ENCODE measurements at places on chromosomes 5 and 9.

DNA sequence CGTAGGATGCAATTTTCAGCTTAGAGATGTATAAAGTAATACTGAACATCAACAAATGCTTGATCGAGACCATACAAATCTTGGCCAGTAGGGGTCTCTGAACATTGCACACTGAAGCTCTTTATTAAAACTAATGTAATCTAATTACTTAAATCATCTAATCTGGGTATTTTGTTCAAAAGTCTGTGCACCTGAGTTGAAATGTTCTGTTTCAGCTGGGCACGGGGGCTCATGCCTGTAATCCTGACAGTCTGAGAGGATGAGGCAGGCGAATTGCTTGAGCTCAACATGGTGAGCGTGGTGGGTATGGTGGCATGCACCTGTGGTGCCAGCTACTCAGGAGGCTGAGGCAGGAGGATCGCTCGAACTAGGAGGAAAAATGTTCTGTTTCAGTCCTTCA lies 41.0 kb downstream of the ESM1 start:
- DNase-seq: no peak

GRCh38 chr9:132144708-132145365 lies 17.0 kb upstream of the NTNG2 start:
- DNase-seq: no peak

DNA sequence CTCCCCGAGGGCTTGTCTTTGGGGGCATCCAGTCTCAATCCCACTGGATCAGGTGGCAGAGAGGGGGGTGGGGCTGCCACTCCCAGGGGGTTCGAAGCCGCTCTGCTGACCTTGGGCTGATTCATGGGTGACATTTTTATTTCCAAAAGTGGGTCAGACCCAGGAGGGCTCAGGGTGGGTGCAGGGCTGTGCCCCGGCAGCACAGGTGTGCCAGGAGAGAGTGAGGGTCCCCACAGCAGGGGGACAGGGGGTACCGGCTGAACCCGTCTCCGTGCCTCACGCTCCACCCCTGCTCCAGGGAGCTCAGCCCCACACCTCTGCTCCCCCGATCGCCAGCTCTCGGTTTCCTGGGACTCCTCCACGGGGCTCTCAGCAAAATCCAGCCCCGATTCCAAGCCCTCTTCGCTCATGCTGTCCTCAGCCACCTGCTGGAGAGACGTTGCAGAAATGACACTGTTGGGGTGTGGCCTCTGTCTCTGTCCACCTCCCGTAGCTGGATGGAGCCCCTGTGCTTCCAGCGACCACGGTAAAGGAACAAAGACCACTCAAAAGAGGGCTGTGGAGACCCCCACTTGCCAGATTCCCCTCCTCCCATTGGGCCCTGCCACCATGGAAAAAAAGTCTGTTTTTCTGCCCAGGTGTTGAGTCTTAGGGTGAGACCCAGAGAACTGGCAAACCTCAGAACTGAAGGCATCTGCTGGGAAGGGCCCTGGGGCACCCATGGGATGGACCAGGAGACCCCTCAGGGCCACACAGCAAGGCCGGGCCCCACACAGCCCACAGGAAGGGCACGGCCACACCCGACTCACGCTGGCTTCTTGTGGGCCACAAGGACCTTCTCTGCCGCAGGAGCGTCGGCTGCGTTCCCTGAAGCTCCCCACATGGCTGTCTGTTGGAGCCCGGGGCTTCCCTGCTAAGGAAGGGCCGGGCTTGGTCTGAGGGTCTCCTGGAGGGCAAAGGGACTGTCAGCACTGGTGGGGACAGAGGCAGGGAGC lies 10.6 kb upstream of the QSOX2 start:
- DNase-seq: peak; percentile 26

GRCh38 chr5:18285257-18285656 lies 651.0 kb downstream of the TAF11L14 start:
- DNase-seq: no peak

DNA sequence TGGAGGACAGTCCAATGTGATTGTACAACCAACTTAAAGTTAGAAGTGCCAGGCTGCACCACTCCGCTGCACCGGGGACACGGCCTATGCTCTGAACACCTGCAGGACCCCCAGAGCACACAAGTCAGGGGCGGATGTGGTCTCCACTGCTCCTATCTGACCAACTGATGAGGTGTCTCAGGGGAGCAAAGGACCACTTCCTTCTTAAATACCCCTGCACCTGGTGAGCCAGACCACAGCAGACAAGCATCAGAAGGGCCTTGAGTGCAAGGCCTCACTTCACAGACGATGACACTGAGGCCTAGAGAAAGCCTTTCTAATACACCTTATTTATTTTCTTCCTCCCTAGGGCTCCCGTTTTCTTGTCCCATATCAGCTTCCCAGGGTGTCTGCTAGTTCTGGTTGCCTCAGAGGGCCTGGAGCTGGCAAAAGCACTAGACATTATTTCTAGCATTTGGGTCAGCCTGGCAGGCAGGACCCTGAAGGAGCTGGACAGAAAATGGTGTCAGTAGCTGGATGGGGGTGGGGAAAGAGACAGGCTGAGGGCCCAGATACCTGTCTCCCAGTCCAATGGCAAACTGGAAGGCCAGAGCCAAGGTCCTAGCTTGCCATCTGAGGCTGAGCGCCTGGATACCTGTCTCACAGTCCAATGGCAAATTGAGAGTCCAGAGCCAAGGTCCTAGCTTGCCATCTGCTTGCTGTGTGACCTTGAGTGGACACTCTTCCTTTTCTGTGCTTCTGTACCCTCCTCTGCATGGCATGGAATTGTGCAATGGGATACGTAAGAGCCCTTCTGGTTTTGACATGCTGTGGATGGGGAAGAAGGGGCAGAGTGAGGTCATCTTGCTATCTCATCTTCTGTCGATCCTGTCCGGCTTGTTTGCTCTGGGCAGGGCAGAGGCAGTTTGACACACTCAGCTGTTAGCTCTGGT lies 9.0 kb downstream of the CCDC69 start:
- DNase-seq: no peak

GRCh38 chr9:85276741-85277140 lies 465.0 kb downstream of the AGTPBP1 start:
- DNase-seq: no peak

DNA sequence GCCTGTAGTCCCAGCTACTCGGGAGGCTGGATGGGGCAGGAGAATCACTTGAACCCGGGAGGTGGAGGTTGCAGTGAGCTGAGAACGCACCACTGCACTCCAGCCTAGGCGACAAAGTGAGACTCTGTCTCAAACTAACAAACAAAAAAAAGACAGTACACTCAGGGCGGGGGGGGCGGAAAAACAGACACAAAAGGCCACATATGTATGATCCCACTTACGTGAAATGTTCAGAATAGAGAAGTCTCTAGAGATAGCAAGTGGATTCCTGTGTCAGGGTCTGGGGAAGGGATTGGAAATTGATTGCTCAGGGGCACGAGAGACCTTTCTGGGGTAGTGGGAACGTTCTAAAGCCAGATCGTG lies 9.0 kb upstream of the LCN1 start:
- DNase-seq: no peak

DNA sequence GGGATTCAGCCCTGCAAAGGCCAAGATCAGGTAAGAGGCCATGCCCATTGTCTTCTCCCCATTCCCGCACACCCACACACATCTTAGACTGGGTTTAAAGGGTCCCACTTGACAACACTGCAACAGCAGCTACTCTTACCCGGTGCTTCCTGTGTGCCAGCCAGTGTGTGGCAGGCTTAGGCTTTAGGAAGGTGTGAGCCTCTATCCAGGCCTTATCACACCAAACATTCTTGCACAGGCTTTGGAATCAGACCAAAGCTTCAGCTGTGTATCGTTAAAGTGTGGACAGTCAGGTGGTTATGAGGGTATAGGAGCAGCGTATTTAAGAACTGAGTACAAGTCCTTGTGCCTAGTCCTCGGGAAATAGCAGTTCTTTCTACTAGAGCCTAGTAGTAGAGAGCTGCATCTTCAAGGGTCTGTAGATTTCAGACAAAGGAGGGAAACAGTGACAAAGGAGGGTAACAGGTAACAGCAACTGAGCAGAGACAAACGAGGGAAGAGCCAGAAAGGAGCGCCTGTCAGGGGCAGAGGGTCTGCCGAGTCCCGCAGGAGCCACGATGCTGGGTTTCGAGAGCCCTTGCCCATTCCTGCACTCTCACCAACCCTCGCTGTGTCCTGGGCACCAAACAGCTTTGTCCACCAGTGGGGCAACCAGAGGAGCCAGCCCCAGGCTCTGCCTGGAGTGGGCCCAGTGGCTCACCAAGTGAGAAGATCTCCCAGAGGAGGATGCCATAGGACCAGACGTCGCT lies 30.9 kb downstream of the CSF1R start:
- DNase-seq: no peak

DNA sequence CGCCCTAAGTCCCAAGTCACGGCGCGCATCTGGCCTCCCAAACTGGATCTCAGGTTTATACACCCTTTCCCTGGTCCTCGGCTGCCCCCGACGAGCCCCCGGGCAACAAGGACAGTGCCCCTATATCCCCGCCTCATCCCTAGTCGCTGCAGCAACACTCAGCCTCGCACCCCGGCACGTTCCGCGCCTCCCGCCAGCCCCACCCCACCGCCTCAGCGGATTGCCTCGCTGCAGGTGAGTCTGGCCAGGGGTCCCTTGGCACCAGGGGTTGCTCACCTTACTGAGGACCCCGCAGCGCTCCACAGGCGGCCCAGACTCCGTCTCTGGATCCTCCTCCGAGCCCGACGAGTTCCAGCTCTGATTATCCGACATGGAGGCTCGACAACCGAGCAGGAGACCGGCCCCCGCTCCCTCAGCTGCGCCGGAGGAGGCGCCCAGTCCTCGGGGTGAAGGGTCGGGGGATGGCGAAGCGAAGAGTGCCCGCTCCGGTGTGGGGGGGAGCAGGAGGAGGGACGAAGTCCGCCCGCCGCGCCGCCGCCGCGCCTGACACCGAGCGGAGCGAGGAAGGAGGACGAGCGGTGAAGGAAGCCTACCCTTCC lies 494 bp downstream of the CERT1 start:
- peak; percentile 31 for DNase-seq

DNA sequence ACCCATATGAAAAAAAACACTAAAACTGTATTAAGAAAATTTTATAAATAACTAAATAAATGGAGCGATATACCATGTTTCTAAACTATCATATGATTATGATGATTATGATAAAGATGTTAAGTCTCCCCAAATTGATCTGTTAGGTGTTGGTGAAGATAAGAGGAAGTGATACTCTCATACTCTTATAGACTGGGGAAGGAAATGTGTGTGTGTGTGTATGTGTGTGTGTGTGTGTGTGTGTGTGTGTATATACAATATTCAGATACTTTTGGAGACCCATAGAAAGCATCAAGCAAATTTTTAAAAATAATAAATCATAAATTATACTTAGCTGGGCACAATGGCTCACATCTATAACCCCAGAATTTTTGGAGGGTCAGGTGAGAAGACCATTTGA lies 62.9 kb downstream of the TMEM232 start:
- DNase-seq: no peak

- no peak for DNase-seq
Observed at GRCh38 chr5:34806532-34806931, 32.4 kb upstream of the TTC23L start.

DNA sequence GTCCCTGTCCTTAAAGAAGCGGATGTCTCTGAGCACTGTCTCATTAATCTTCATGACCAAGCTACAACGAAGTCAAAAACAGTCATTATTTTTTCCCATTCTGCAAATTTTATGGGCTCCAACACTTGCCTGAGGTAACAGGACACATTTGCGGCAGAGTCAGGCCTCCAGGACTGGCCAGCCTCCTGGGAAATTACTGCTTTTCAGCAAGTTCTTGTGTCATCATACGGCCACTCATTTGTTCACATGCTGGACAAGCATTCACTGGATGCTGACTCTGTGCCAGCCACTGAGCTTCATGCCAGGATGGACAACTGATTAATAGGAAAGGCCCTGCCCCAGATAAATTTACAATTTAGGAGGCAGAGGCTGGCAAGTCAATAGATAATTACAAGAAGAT lies 305.7 kb downstream of the ACTL7B start:
- DNase-seq: no peak

DNA sequence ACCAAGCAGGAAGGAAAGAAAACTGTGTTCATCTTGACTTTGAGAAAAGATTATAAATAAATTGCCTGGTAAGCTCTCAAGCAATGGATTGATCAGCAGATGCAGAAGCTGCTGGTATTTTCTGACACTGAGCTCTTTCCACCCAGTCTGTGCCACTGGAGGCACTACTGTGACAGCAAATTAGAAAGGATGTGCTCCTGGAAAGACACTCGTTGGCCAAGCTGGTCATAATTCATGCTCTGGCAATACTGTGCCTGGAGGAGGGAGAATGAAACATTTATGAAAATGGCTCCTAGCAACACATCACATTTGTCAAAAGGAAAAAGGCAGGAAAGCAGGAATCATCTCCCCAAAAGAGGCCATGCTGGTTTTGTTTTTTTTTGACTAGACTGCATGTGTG lies 84.2 kb downstream of the CAVIN4 start:
- DNase-seq: no peak

DNA sequence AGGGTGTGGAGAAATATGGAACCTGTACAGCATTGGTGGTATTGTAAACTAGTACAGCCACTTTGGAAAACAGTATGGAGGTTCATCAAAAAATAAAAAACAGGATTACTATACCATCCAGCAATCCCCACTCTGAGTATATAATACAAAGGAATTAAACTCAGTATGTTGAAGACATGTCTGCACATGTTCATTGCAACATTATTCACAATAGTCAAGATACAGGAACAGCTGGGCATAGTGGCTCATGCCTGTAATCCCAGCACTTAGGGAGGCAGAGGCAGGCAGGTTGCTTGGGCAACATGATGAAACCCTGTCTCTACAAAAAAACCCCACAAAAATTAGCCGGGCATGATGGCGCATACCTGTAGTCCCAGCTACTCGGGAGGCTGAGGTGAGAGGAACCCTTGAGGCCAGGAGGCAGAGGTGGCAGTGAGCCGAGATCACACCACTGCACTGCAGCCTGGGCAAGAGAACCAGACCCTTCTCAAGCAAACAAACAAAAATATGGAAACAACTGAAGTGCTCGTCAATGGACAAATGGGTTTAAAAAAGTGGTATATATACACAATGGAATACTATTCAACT lies 63.6 kb downstream of the TMEM174 start:
- DNase-seq: no peak

DNA sequence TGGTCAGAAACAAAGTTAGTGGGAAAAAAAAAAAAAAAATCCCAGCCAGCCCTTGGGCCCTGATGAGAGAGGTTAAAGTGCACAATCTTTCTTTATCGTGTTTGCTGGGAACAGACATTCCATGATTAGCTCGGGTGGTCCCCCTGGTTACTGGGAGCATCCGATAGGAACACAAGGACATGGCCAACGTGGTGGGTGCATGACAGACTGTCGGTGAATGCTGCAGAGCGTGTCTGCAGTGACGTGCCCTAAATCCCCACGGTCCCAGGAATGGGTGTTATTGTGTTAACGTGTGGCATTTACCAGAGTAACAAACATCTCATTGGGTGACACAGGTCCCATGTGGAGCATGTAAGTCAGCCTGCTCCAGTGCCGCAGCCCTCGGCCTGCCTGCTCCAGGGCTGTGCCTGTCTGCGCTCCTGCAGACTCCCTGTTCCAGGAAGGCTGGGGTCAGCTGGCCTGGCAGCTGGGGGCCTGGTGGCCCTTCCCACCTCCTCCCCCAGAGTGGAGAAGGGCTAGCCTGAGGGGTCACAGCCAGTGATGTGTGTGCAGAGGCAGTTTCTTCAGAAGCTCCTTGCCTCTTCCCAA lies 34.3 kb upstream of the TBC1D2 start:
- no peak for DNase-seq

DNA sequence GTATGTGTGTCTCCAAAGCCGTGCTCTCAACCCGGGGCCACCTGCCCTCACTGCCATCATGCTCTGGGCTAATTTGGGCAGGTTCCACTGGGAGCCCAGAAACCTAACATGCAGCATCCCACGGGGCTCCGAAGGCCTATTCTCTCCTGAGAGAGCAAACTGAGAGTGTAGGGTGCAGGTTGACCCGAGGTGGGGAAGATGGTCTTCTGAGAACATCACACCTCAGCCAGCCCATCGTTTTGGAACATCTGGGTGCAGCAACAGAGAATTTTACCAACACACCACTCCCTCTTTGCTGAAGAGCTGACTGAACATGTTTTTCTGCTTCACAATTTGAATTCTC lies 294.6 kb upstream of the TUT7 start:
- DNase-seq: no peak
